ENCODE measurements at places on chromosomes 11 and 22.

DNA sequence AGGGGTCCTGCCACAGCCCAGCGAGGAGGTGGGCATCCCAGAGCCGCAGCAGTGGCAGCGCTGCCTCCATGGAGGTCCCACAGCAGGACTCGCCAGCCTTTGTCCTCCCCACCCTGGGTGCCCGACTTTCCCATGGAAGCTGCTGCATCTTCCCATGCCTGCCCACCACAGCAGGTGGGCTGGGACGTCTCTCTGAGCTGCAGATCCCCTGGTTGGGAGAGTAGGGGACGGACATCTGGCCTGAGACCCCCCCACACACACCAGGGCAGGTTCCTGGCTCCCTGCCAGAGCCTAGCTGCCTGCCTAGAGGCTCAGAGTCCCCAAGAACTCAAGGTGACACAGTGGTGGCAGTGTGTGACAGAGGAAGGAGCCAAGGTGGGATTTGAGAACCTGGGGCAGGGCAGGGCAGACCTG is 21.5 kb upstream of the PRR5 start:
- DNase-seq = no peak

DNA sequence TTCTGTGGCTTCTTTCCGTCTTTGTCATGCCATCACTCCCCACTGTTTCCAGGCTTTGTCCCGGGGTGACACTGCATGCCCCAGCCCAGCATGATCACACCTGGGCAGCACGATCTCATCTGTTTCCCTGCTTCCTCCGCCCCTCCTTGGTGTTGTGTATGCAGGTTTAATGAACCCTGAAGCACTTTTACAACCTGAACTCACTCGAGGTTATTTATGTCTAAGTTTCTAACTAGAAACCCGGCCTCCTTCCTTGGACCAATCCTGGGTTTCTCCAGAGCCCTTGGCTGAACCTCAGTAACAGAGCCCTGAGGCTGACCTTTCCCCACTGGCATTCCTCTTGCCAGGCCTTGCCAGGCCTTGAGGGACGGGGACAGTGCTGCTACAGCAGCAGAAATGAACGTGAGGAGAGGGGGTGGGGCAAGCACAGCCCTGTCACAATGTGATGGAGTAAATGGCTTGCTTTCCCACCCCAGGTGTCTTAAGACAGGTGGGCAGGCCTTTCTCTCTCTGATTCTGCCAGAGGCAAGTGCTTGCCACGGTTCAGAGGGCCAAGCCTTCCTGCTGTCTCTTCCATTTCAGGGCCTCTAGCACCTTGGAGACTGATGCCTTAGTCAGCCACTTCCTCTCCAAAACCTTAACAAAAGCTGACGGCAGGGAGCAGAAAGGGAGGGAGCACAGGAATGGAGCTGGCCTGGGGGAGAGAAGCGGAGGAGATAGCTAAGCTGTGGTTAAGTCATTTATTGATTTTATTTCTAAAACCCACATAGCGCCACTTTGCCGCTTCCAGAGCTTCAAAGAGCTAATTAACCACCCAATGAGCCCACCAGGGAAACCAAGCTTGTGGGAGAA is 3.1 kb upstream of the PYGM start:
- no peak for DNase-seq

GRCh38 chr22:22446517-22446916 is 62.0 kb downstream of the ZNF280B start:
- no peak for DNase-seq

GRCh38 chr11:37505406-37505805 is 907.4 kb upstream of the RAG2 start:
- no peak for DNase-seq

GRCh38 chr11:113446938-113447337 is 28.3 kb downstream of the DRD2 start:
- DNase-seq = no peak

- DNase-seq = no peak
These were observed 607 bp downstream of the CCDC82 start for GRCh38 chr11:96388891-96389719.

All from mesothelial cell of epicardium (in vitro differentiated cells).